Central memory CD8-positive, alpha-beta T cell (primary cell): ENCODE measurements at places on chromosomes 2 and 18.

- no peak for DNase-seq
Measured at GRCh38 chr2:168961450-168962229, 60.5 kb downstream of the G6PC2 start.

- no peak for DNase-seq
Measured at GRCh38 chr2:240473211-240473610, 37.7 kb downstream of the GPC1 start.

DNA sequence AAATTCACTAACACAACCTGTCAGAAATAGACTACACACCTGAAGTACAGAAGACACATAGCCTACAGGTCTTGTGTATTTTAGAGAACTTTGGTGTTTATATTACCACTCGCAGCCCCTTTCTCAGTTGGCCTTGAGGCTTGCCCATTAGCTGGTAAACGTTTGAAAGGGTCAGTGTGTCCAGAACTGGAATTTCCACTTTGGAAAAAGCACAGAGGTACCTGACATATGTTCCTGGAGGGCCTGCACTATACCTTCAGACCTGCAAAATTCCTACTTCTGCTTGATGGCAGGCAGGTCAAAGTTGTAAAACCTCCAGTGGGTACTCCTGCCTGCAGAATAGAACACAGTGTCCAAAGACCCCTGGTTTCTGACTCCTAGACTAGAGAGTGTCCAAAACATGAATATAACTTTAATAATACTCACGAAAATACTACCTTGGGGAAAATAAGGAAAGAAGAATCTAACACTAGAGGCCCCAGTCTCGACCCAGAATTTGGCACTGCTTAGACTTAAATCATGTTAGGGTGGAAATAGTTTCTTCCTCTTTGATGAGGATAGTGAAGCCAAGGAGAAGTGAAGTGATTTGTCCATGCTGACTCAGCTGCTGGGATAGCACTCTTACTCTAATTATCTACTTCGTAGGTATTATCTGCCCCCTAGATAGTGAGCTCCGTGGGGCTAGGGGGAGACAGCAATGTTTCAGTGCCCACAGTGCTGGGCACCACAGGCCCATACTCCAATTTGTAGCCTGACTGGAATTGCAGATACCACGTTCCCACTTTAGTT, 2.8 kb downstream of the KCTD1 start:
- DNase-seq = no peak

DNA sequence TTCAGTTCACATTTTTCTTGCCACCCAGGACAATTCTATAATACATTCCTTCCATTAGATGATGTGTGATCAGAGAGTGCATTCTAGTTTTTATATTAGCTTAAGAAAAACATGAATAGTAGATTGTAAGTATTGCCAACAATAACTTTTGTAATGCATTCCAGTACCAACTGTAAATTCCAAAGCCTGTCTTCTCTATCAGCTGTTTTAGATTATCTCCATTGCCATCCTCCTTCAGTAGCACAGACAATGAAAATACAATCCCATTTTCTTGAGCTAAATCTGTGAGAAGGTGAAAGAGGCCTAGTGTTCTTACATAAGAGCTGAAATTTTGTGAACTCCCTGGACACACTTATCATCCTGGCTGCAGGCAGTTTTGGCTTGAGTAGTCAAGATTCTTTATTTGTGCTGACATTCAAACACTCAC, 103.9 kb downstream of the CCBE1 start:
- DNase-seq = no peak

- no peak for DNase-seq
Measured at GRCh38 chr2:27705851-27706622, 42.3 kb downstream of the SLC4A1AP start.

GRCh38 chr2:238389988-238390589, 36.6 kb upstream of the ASB1 start:
- no peak for DNase-seq

DNA sequence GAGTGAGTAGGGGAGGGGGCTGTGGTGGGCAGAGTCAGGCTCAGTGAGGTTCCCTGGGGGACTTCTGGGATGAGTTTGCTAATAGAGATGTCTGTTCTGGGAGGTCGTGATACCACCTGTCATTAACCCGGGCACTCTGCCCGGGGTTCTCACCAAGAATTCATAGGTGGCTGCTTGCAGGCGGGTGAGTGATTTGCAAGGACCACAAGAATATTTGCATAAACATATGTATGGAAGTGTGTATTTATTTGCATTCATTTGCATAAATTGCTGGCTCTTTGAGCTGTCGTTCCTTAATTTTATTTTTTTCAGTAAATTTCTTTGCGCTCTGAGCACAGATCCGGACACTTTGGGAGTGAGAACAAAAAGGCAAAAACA, 260.0 kb downstream of the ATAD2B start:
- DNase-seq = no peak

DNA sequence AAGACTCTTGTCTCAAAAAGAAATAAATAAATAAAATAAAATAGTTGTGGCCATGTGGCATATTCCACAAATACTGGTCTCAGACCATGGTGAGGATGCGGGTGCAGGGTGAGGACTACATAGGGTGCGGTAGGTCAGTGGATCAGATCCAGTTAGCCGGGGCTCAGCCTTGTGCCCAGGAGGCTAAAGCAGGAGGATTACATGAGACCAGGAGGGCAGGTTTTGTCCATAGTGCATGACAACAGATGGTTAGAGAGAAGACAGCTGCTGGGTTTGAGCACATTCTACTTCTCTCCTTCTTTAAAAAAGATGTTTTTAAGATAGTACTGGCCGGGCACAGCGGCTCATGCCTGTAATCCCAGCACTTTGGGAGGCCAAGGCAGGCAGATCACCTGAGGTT, 12.8 kb upstream of the PSD4 start:
- DNase-seq = no peak

GRCh38 chr2:70657246-70657645, 103.6 kb upstream of the TGFA start:
- no peak for DNase-seq

GRCh38 chr2:222208010-222208690, 90.6 kb downstream of the PAX3 start:
- no peak for DNase-seq
